ENCODE measurements at places on chromosomes 6 and 20.

- no peak for DNase-seq
These were observed 60.2 kb downstream of the DLL1 start for GRCh38 chr6:170230520-170231292.

DNA sequence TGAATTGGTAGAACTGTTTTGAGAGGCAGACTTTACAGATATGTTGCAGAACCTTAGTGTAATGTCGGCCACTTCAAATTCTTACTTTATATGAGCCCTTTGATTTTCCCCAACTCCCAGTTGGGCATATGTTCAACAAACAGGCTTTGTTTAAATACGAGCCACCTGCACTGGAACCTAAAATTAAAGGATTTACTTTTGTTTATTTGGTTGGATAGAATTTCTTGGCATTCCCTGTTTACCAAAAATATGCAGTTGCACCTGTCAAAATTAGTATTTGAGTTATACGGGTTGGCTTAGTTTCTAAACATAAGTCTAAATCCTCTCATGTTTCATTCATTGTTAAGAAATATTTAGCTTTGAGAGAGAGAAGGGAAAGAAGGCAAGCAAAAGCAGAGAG is 2.4 kb upstream of the GLYATL3 start:
- DNase-seq: no peak

DNA sequence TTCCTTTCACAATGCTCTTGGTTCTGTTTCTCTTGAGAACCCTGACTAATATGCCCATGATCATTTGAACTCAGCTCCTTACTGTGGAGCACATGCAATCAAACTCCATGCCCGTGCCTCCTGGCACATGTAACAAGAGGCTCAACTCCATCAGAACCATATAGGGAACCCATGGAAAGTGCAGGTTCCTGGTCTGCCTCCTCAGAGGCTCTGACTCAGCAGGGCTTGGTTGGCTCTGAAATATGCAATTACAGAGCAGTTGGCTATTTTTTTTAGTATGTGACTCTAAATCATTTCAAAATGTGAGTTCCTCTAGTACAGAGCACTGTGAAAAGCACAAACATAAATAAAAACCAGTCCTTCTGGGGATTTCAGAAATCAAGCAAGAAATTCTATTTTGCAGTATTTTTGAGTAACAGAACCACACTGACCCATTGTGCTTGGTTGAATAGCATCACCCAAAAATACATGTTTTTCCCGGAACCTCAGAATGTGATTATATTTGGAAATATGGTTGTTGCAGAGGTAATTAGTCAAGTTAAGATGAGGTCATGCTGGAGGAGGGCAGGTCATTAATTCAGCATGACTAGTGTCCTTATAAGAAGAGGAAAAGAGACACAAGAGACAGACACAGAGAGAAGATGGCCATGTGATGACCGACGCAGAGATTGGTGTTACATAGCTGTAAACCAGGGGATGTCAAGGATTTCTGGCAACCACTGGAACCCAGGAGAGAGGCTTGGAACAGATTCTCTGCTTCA is 13.2 kb upstream of the MAP3K4 start:
- DNase-seq: no peak

- DNase-seq: no peak
These were observed 251.6 kb upstream of the TAB2 start for GRCh38 chr6:149065658-149066556.

DNA sequence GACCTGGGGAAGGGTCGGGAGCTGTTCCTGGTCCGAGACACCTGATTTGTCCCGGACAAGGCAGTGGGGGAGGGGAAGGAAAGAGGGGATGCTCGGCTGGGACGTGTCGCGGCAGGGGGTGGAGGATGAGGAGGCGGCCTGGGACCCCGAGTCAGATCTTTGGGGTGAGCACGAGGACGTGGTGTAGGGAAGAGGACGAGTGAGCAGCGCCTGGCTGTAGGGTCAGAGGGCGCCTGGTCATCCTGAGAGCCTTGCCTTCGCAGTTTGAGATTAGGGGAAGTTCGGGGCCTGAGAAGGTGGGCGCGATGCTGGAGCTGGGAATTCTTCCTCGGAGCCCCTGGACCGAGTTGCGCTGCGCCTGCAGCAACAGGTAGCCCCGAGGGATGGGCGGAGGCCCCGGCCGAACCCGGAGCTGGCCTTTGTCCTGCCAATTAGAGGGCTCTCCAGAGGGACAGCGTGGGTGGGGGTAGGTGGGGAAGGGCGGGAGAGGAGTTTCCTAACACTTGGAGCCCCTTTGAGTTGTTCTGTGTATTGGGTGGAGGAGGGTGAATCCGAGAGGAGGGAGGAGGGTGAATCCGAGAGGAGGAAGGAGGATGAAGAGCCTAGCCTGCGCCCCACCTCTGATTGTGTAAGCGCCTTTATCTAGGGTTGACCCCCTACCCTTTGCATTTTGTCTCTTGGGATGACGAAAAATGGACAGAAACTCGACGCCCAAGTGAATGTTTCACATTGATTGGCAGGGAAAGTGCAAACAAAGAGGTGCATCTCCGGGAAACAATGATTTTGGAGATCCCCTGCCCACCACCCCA is 72.0 kb downstream of the SOX4 start:
- DNase-seq: no peak

DNA sequence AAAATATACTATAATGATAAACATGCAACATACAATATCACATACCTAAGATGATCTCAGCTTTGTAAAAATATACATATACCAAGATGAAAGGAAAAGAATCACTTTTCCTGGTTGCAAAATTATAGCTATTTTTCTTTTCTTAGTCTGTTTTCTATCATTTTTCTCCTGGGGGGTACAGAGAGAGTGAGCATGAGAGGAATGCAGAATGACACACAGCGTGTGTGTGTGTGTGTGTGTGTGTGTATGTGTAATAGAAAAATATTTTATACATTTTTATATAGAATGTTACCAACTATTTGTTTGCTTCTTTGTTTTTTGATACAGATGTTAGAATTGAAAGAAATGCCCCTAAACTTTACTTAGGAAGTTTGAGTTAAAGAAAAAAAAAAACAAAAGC is 64.3 kb downstream of the FAM83B start:
- DNase-seq: no peak

DNA sequence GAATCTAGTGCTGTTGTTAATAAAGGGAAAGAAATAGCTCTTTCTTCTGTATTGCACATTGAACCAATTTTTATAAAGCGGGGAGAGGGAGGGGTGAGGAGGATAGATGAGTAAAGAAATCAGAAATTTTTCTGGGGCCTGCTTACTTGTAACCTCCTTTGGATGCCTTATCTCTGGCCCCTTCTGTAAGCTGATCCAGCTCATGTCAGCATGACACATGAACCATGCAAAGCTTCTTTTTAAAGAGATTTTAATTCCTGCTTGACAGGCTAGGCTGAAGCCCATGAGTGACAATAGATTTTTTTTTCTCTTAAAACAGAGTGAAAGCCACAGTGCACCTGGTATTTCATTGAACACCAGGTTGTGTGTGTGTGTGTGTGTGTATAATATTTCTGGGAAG is 325.3 kb downstream of the PRL start:
- no peak for DNase-seq

DNA sequence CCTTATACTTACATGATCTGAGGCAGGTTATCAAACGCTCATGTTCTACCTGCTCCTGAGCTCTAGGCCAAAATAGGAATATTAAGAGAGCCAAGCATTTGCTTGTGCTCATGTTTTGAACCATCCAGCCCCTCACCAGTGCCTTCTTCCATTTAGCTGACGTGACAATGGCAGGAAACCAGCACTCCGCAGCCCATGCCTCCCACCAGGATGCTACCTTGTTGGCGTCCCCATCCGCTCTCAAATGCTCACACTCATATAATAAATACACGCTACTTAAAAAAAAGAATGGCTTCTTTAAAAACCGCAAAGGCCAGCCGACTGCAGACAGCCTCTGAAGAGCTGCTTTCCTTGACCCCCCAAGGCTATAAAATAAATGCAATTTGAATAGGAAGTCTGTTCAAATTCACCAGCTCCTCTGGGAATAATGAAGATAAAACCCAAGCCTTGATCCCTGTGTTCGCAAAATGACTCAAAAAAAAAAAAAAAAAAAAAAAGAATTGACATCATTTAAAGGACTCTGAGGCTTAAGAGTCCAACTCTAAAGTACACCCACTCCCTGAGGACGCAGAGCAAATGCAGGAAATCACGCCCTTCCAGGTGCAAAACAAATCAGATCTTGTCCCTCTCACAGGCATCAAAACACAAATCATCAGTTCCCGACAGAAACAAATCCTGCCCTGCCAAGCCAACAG is 29.0 kb downstream of the RNASET2 start:
- DNase-seq: no peak

GRCh38 chr20:9344083-9344920 is 170.1 kb upstream of the LAMP5 start:
- no peak for DNase-seq

DNA sequence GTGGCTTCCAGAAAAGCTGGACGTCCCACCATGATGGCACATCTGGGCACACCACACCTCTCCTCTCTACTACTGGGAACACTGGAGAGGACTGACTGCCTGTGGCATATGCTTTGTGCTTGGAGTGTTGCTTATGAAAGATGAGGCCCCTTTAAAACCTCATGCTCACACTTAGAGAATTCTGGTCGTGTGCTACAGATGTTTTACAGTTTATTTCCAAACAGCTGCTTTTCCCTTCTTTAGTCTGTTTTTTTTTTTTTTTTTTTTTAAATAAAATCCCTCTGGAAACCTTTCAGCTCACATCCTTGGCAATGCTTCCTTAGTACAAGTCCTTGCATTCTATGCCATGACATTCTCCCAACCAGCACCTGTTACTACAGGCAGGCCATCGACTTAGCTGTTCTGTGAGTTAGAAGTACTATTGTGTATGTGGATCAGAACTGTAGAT is 60.3 kb downstream of the BMP6 start:
- DNase-seq: no peak

DNA sequence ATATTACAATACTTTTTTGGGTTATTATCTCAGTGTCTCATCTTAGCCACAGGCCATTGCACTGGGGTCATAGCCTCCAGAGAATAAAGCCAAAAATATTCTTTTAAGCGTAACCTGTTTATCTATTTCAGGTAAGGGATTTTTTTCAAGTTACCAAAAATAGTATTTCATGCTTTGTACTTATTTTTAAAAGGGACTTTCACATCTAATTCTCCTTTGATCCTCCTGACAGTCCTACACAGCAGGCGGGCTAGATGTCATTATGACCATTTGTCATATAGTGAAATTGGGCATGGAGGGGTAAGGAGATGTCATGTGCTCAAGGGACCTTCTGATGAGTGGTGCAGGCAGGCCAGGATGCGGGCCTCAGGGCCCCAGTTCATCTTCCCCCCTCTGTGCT is 68.9 kb downstream of the TBC1D7 start:
- no peak for DNase-seq

GRCh38 chr20:3473944-3474343 is 3.1 kb downstream of the ATRN start:
- DNase-seq: no peak

GRCh38 chr20:53859684-53860083 is 210.7 kb downstream of the BCAS1 start:
- no peak for DNase-seq

DNA sequence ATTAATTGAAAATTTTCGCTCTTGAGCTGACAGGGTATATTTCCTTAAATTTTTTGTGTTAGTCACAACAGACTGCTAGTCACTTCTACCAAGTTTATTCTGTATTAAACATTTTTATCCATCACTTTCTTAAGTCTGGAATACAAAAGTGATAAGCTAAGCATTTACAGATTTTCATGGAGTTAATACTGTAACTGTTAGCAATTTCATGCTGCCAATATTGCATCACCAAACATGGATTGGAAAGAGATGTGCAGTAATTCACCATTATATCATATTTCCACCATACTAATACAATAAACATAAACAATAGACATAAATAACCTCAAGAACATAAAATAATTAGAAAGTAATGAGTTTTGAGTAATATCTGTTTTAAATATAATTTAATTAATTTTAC is 854.0 kb upstream of the CITED2 start:
- DNase-seq: no peak

DNA sequence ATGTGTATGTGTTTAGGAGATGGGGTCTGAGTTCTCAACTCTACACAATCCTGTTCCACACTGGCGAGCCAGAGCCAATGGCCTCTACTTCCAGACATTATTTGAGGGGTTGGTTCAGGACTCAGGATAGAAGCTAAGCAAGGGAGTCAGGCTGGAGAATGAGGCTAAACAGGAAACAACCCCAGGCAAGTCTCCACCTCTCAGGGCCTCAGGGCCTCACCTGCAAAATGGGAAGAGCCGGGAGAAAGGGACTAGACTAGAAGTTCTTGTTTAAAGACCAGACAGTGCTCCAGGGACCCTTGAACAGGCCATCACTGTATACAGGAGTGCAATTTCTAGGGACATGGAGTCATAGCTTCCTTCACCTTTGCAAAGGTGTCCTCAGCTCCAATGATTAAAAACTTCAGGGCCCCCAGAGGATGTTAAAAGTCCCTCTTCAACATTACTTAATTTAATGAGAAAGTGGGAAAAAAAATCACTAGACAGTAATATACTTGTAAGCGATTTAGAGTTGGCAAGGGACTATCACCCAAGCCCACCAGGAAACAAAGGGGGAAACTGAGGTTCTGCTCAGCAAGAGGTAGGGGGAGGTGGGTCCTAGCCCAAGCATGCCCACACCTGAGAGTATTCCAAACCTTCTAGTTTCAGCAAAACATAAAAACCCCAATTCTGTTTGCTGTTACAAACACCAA is 41.7 kb downstream of the ZMYND8 start:
- no peak for DNase-seq

- no peak for DNase-seq
These were observed 19.4 kb upstream of the EIF2S2 start for GRCh38 chr20:34131491-34131890.

- no peak for DNase-seq
These were observed 232.5 kb downstream of the RFPL4B start for GRCh38 chr6:112579601-112580000.

GRCh38 chr6:114170372-114170771 is 172.5 kb downstream of the HS3ST5 start:
- DNase-seq: no peak

DNA sequence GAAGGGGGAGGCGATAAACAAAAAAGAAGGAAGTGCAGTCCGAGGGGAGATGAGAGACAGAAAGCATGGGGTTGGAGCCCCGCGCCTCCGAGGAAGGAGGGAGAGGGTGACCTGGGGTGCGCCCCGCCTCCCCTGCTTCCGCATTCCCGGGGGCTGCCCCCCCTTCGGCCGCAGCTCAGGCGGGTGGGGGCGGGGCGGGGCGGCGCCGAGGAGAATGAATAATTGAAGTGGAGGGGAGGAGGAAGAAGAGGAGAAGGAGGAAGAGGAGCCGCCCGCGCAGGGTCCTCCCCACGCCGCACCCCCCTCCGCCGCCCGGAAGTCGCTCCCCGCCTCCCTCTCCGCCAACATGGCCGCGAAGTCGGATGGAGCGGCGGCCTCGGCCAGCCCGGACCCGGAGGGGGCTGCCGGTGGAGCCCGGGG is at the start of gene XKR7:
Gene XKR7 (plus strand): TSS at position 322 of the 420 bp plus-strand sequence. CDS start 25 bp downstream, at position 347.
- no peak for DNase-seq

- no peak for DNase-seq
These were observed 298.4 kb downstream of the TRDN start for GRCh38 chr6:123338394-123338793.

- no peak for DNase-seq
These were observed 96.2 kb downstream of the GRM4 start for GRCh38 chr6:34049395-34050342.

- peak; percentile 51 for DNase-seq
These were observed 23.1 kb upstream of the MROH8 start for GRCh38 chr20:37202267-37202943.

GRCh38 chr6:135225911-135226310 is 44.8 kb downstream of the MYB start:
- no peak for DNase-seq

- no peak for DNase-seq
These were observed 11.1 kb downstream of the CSNK2A1 start for GRCh38 chr20:532530-532929.
